Fibroblast of the conjunctiva (primary cell): ENCODE measurements at places on chromosomes 5 and 9.

- DNase-seq = no peak
Measured at GRCh38 chr5:144323181-144323580, 152.5 kb downstream of the KCTD16 start.

- DNase-seq = no peak
Measured at GRCh38 chr5:179227580-179228311, 117.5 kb downstream of the ADAMTS2 start.

DNA sequence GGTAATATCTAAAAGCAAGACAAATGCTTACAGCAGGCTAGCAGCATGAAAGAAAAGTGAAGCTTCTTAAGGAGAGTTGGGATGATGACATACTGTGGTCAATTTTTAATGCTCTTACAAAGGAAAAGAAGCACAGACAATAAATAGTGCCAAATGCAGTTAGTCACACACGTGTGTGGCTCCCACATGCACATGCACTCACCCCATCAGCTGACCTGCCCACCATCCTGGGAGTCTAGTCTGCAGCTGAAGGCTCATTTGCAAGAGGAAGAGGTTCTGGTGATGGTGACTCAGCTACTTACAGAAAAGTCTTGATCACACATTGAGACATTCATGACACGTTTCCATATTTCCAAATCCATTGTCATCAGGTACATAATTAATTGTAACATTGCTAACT is 129.3 kb downstream of the MRPL36 start:
- no peak for DNase-seq

DNA sequence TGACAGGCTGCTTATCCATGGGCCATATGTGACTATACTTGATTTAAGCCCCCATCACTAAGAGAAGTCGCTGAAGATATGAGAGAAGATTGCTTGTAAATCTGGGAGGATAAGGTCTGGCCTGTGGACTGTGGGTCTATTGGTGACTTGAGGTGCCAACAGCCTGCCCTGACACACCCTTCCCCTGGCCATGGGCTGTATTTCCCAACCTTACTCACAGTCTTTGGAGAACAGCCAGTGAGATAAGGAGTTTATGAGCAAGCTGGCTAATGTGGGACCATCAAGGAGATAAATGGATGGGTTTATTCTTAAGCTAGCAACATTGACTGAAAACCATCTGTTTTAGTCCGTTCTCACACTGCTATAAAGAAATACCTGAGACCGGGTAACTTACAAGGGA is 231.3 kb downstream of the ZSWIM6 start:
- no peak for DNase-seq

DNA sequence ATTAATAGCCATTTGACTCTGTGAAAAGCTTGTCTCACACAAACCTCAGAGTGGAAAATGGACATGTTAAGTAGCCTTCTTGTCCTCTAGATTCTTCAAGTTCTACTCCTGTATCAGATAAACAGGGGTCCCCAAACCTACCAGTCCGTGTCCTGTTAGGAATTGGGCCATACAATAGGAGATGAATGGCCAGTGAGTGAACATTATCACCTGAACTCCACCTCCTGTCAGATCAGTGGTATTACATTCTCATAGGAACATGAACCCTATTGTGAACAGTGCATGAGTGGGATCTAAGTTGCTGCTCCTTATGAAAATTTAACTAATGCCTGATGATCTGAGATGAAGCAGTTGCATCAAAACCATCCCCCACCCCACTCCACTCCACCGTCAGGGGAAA is 136.3 kb downstream of the TMEM232 start:
- no peak for DNase-seq
